Pancreas (tissue), 10 donors: ENCODE measurements at places on chromosomes 4 and X. TPM values are rescaled to one million over a fixed set of nuclear protein-coding genes. Genes with fewer than 3 reads are reported as not detected.

DNA sequence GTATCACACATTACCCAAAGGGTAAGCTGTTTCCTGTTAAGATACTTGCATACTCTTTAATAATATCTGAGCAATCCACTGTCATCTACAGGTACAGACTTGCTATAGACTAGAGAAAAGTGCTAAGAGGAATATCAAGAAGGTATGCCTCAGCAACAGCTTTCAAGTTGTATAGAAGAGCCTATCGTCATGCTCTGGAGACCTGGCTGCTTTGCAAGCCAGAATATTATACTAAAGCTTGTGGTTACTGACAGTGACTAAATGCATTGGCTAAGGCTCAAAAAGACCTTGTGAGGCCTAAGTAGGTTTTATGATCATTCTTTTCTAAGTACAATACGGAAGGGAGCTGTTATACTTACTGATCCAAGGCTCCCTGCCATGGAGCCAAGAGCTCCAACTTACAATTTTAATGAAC, 11.3 kb downstream of the LAMP2 start:
- DNase-seq = no peak

GRCh38 chr4:122718281-122718680, 14.2 kb upstream of the BBS12 start:
- DNase-seq = no peak

- DNase-seq = no peak
These were observed 891.8 kb upstream of the NDST4 start for GRCh38 chr4:116005037-116005805.

GRCh38 chr4:183100827-183101226, 1.8 kb downstream of the WWC2 start:
- no peak for DNase-seq

DNA sequence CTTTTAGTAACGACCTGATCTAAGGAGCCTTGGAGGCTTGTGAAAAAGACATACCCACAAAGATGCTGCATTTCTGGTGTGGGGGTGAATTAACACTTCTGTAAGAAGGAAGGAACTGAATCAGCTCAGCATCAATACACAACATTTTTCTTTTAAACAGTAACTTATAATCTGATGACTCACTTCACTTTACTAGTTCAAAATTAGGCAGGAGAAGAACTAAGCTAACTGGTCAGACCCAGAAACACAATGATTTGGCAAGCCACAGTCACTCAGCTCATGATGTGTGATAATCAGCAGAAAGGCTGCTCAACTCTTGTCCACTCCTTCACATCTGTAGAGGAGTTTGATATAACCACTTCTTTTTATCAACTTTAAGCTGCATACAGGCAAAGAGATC, 4.6 kb downstream of the MMAA start:
- no peak for DNase-seq

Gene PDGFRA
- 2.6 TPM for polyA plus RNA-seq
